ENCODE measurements at places on chromosomes 6 and 20.

- no peak for DNase-seq
Observed at GRCh38 chr6:30687659-30688431, 1.4 kb upstream of the PPP1R18 start.

DNA sequence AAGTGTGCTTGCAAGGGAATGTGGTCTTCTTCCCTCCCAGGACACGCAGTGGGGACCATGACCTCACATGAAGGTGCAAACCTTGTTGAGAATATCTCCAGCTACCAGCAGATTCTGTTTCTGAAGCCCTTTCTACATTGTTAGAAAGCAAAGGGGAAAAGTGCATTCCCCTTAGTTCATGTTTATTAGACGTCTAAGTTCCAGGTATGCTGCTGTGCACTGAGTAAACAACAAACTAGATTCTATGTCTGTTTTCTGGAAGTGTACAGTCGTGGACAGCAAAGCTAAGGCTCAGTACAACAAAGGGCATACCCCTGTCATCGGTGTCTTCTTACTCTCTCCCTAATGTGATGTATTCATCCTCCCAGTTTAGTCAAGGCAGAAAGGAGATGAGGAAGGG is 178.5 kb downstream of the KIF16B start:
- DNase-seq: no peak

- no peak for DNase-seq
Observed at GRCh38 chr20:24795436-24795835, 153.6 kb upstream of the CST7 start.

GRCh38 chr6:166221040-166221439 is 53.4 kb upstream of the TBXT start:
- no peak for DNase-seq

GRCh38 chr20:4667371-4667773 is 54.3 kb upstream of the PRND start:
- DNase-seq: no peak

DNA sequence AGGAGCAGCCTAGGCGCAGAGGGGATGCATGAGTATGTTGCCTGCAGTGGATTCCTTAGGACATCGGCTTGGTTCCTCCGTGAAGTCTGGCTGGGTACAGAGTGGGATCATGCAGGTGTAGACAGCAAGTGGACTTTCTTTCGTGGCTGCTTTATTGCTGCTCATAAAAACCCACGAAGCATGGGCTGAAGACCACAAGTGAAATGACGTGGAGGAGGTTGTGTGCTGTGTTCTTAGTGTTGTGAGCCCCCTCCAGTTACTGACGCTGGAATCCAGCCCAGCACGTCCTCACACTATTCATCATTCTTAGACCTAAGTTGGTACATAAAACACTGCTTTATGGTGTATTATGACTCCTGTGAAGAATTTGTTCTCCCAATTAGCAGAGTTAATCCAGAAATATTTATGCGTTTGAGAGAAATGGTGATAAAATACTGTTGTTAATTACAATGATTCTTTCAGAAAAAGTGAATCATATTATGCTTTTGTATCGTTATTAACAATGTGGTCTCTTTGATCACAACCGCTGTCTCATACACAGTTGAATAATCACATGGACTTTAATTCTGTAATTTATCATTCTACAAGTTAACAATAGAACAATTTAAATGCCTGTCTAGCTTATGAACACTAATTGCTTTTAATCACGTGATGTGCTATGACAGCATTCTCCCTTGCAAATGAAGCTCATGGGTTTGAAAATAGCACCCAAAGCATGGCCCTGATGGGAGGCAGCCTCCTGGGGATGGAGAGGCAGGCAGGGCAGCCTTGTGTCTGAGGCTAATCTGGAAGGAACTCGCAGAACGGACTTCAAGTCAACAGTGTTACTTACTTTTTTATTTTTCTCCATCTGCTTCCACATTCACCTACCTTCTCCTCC is 233.9 kb upstream of the SYNDIG1 start:
- DNase-seq: no peak

GRCh38 chr6:115753446-115753845 is 307.2 kb downstream of the FRK start:
- DNase-seq: no peak

DNA sequence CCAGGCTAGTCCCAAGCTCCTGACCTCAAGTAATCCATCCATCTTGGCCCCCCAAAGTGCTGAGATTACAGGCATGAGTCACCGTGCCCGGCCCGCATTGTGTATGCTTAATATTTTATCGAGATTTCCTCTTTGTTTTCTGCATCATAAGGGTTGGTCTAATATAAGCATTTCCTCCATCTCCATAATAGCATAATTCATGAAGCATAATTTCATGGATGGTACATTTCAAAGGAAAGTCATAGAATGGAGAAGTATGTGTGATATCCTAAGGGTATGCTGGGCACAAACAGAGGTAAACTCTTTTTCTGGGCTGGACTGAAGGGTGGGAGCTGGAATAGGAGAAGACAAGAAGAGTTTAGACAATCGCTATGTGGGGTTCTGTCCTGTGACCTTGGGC is 17.5 kb upstream of the TIAM2 start:
- no peak for DNase-seq

DNA sequence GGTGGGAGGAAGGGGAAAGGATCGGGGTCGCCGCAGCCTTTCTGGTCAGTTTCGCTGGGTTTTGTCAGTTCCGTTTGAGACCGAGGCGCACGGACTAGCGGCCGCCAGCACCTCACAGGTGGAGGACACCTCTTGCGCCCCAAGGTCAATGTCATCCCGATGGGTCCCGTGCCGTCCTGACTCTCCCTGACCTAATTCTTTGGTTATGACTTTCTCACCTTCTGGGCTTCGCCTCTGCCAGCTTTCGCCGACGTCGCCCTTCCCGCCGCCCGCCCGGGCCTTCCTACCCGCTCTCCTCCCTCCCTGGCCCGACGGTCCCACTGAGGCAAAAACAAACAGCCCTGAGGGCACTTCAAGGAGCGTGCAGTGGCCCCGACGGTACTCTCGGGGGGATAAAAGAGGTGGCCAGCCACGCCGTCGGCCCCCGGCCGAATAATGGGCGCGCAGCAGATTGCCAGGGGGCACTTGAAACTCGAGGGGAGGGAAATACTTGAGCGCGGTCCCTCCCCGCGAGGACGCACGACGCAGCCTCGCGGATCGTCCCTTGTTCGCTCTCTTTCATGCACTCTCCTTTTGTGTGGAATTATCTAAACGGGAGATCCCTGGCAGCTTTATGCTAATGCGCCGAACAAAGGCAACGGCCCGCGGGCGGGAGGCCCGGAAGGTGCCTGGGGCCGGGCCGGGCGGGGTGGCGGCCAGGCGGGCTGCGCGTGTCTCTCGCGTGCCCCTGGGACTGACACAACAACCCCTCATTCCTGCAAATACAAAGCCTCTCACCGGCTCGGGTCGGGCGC is 3.9 kb upstream of the INSM1 start:
- DNase-seq: no peak

DNA sequence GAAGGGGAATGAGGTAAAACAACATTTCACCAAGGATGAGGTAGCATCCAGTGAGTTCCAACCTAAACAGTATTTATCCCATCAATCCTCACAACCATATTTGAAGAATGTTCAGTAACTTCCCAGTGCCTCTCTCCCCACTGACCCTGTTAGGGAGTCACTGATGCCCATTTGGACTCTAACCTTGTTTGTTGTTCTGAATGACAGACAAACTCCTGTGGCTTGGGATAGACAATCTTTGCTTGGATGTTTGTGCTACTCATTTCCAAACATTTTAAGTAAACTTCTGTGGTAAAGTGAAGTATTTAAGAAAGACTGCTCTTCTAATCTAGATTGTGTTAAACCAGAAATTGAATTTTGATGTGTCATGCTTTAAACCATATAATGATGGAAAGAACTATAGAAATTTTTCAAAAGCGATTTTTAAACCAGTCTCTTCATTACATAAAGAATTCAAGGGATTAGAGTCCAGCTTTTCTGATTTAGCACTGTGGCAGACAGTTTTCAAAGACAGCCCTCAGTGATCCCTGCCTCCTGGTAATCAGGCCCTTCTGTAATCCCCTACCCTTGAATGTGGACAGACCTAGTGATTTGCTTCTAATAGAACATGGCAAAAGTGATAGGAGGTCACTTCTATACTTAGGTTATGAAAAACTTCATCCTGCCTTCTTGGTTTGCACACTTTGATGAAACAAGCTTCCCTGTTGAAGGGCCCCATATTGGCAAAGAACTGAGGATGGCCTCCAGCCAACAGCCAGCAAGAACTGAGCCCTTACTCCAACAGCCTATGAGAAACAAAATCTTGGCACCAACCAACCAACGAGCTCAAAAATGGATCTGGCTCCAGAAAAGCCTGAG is 191.6 kb downstream of the DST start:
- no peak for DNase-seq

GRCh38 chr6:169144356-169144755 is 109.3 kb downstream of the THBS2 start:
- DNase-seq: no peak

DNA sequence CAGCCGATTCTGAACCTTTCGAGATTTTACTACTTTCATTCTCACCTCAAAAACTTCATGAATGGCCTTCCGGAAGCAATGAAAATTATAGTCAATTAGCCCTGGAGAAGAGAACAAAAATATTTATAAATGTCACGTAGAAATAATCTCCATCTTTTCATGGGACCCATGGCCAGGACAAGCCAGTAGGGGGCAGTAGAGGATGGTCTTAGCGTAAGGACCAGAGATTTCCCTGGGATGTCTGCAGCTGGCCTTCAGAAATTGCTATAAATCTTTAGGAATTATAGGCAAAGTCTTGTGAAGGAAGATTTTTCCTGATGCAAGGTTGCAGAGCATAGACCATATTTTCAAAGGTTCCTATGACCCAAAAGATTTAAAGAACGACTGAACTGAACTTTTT is 15.6 kb upstream of the UBE2J1 start:
- DNase-seq: peak; percentile 65

DNA sequence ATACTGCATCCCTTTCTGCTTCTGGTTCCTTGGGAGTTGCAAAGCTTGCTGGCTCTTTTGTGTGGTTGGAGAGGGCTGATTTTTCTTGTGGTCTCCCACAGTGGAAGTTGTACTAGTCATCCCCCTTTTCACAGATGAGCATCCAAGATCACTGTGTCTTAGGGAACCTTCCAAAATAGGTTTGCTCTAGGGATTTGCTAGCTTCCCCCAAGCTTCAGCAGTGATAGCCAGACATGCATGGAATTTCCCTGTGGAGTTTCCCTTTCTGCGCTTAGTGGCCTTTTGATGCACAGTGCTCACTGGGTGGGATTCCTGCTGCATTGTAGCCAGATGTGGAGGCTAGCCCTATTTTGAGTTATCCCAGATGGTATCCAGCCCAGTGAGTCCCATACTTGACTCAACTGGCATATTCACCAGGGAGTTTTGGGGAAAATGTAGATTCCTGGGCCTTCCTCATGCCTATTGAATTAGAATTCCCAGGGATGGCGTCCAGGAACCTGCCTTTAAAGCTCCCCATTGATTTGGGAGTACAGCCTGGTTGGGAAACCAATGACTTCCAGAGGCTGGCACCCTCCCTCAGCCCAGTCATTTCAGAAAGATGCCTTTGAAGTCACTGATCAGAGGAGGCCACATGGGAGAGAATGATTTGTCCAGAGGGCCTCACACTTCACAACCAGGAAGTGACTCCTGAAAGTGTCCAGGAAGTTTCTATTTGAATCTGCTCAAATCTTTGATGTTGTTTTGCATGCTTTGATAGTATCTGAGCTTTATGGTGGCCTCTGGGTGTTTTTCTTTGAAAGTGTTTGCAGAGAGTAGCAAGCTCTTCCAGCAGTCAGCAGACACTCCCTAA is 25.9 kb downstream of the PPARD start:
- no peak for DNase-seq

- no peak for DNase-seq
Observed at GRCh38 chr6:26130581-26131249, 43.5 kb downstream of the HFE start.

DNA sequence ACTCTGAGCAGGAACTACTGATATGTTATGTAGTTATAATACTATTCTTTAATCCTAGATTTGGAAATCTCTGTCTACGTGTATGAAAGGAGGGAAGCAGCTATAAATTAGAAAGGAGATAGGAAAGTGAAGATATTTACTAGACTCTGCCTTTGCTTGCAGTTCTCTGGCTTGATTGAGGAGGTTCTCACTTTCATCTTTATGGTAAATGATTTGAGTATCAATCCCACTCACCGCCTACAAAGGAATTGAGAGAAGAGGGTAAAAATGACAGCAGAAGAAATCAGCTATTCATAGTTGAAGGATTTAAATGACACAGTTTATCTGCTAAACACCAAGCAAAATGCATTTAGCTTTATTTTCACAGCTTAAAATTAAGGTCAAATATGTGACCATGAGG is 67.3 kb downstream of the FAM229B start:
- DNase-seq: no peak

- DNase-seq: no peak
Observed at GRCh38 chr6:163687075-163687474, 272.6 kb downstream of the QKI start.

DNA sequence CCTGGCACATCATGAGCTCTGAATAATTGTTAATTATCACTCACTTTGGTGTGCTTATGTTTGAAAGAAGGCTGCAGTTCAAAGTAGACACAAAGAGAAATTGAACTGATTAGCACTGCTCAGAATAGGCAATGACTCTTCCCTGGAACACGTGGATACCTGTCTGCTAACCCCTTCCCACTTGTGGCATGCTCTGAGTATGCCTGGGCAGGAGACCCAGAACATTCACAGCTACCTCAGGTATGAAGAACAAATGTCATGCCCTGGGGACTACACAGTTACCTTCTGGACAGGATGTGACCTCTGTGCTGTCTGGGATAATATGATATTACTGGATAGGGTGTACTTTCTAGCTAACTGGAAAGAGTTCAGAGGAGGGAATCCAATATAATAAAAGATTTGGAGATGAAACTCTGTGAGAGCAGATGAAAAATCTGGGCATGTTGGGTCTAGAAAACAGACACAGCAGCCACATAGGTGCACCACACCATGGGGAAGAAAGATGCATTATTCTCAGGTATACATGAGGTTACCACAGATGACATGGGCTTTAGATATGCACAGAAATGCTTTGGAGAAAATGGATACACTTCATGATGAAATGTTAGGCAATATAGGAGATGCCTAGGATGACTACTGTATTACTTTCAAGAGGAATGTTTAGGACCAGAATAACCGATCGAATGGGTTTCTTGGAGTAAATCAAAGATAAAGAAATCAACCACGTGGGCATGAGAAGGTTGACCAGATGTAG is 324.2 kb upstream of the PREP start:
- no peak for DNase-seq

- no peak for DNase-seq
Observed at GRCh38 chr6:35016502-35017321, 124.4 kb downstream of the TCP11 start.

All from activated CD4-positive, CD25-positive, alpha-beta regulatory T cell treated with anti-CD3 and anti-CD28 coated beads, Interleukin-2, amount 50 U/mL, for 72 hours (primary cell).